ENCODE measurements at places on chromosomes 2 and 18.

DNA sequence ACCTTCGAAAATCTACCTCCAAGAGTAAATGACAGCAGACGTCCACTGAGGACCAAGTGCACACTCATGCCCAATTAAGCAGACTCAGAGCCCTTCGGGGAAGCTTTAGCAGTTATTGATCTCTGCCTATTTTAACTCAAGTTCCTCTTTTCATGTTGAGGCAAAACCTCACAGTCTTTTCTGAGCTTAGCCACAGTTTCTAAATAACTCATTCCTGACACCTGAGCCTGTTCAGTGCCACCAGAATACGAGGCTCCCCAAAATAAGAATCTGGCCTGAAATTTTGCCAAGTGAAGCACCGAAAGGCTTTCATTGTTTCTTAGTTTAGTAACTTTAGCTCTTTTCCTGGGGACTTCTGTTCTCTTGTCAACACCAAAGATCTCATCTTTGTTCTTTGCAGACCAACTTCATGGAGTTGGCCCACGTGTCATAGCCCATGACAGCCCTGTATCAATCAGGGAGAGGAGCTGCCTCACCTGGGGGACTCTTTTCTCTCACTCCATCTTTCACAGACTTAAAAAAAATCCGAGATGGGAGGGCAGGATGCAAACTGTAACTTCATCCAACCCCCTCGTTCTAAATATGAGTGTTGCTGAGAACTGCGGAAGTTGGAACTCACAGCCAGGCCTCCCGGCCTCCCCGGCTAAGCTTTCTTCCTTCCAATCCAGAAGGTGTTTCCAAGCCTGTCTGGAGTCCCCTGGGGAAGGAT, 22.2 kb downstream of the INPP5D start:
- no peak for DNase-seq

GRCh38 chr2:224838335-224838734, 122.2 kb upstream of the CCDC195 start:
- no peak for DNase-seq

- DNase-seq = no peak
Observed at GRCh38 chr2:232497348-232497747, 9.7 kb upstream of the ECEL1 start.

DNA sequence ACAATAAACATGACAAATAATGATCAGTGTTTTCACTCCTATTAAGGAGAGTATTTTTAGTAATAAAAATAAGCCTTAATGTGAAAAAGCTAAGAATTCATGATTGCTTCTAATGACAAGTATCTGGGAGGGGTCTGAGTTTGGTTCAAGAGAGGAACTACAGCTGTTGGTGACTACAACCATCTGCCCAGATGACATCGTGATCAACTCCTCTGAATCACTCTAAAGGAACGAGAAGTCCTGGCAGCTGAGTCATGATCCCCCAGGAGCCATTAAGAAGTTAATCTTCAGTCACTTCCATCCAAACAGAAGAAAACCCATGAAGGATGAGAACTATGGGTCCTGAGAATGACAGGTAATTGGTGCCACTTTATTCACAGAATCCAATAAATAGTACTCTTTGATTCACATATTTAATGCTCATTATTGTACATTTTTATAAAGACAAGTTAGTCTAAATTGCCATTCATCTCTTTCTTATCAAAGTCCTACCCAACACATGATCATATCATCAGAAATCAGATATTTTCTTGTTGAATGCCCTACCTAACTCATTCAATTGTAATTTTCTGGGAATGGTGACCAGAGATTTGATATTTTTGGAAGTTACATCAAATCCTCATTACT, 6.8 kb downstream of the TFPI start:
- DNase-seq = no peak

DNA sequence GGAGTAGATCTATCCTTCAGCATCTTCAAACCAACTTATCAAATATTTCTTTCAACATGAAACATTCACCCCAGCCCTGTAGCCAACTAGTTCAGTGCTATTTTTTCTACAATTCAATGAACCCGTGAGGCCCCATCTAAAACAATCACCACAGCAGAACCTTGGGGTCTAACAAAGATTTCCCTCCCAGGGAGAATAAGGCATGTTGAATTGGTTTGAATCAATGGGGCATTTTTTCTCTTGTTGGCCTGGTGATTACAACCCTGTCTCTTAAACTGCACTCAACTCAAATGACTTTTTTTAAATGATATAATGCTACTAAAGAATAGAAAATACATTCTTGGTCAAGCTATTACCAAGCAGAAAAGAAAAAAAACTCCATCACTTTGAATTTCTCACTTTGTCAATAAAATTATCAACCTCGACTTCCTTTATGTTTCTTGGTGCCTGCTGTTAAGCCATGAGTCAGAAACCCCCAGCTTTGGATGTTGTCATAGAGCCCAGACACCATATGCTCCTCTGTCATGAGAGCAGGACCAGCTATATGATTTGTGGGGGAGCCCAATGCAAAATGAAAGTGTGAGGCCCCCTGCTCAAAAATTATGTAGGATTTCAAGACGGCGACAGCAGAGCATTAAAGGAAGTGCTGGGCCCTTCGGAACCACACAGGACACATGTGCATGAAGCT, 282.4 kb downstream of the MEIS1 start:
- no peak for DNase-seq

DNA sequence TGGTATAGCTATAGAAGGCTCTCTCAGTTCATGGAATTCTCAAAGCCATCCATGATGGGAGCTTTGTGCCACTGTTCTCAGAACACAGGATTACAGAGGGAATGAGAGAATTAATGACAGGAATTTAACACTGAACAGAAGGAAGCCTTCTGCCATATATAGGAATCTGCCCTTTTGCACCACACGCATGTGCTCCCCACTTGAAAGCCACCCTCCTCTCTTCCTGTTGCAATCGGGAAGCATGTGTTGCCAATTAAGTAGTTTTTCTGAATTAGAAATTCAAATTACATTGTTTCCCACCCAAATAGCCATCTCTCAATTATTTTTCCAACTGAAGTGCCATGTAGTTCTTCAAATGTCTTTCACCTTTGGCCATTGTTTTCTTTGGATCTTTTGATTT, 71.3 kb downstream of the C1D start:
- DNase-seq = no peak

DNA sequence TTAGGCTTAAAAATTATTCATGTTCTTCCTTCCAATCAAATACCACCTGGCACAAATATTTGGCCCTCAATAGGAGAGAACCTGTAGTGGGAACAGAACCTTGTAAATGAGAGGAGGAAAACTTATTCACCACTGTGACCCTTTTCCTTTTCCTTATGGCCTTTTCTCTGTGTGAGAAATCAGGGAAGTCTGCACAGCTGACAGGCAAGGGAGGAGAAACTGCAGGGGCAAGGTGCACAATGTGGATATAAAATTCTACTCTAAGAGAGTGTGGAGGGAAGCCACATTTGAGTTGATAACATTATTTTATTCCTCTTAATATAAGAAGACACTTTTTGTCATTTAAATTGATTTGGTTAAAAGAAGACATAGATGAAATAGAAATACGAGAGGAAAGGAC, 1247.0 kb upstream of the CHAC2 start:
- no peak for DNase-seq

GRCh38 chr2:65096948-65097347, 33.0 kb downstream of the RAB1A start:
- DNase-seq = no peak

GRCh38 chr18:51857989-51858388, 482.0 kb upstream of the DCC start:
- no peak for DNase-seq

DNA sequence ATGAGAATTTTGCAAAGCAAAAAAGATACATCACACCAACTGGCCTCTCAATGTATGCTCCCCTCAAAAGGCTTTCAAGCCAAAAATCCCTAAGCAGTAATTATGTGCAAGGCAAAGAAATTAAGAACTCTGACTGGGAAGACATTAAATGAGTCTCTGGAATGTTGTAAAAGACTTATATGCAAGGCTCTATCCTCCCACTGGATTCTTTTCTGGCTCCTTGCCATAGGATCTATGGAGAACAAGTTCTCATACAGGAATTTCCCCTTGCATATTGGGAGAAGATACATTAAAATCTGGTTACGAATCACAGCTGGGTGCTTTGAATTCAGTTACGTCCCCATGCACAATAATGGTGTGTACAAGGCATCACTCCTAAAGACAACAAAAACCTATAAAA, 73.4 kb upstream of the ATL2 start:
- no peak for DNase-seq

- DNase-seq = no peak
Observed at GRCh38 chr2:171174075-171174474, 13.4 kb upstream of the TLK1 start.

GRCh38 chr2:121241466-121241865, 43.5 kb downstream of the TFCP2L1 start:
- no peak for DNase-seq

DNA sequence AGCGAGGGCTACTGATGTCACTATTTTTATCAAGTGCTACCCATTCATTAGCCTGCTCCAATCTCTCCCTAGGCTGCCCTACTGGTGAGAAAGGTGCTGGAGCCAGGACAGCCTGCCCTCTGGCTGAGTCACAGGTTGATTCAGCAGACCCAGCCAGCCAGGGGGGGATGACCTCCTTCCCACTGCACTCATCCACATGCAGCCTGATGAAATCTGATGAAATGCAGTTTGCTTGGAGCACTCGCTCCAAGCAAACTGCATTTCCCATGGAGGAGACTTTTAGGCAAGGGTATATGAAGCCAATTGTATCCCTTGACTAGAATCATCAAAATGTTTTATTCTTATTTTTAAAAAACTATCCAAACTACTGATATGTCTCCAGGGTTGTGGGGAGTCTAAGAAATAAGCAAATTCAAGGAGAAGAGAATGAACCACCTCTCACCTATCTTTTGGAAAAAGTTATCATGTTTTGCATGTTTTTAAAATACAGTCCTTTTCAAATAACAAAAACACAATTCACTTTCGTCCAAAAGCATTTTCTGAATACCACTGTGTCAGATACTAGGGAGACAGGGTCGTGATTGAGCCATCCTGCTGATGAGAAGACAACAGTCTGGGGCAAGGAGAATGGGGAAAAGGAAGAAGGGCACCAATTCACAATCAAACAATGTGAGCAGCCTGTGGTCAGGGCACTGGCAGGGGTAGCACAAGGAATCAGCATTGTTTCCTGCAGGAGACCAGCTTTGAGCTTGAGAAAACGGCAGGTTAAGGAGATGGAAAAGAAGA, 128.3 kb downstream of the AFF3 start:
- DNase-seq = no peak

GRCh38 chr2:61995065-61995464, 89.6 kb downstream of the COMMD1 start:
- no peak for DNase-seq

- DNase-seq = no peak
Observed at GRCh38 chr2:134386310-134386709, 132.4 kb downstream of the MGAT5 start.

GRCh38 chr2:67437114-67437513, 40.0 kb downstream of the ETAA1 start:
- no peak for DNase-seq

DNA sequence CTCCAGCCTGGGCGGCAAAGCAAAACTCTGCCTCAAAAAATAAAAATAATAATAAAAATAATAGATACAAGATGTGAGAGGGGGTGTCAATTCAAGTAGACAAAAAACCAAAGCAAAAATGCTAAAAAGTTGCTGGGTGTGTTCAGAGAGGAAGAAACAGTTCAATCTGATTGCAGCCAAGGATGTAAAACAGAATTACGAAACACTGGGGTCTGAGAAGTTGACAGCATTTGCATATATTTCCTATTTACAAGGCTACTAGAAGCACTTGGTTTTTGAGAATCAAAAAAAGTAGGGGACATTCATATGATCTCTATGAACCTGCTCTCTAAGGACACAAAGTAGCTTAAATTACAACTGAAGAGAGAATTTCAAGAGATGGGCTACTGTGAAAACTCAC, 7.6 kb downstream of the TRIP12 start:
- no peak for DNase-seq

GRCh38 chr2:15354596-15355366, 206.4 kb downstream of the NBAS start:
- no peak for DNase-seq

- DNase-seq = no peak
Observed at GRCh38 chr2:213187386-213187785, 36.0 kb upstream of the IKZF2 start.

DNA sequence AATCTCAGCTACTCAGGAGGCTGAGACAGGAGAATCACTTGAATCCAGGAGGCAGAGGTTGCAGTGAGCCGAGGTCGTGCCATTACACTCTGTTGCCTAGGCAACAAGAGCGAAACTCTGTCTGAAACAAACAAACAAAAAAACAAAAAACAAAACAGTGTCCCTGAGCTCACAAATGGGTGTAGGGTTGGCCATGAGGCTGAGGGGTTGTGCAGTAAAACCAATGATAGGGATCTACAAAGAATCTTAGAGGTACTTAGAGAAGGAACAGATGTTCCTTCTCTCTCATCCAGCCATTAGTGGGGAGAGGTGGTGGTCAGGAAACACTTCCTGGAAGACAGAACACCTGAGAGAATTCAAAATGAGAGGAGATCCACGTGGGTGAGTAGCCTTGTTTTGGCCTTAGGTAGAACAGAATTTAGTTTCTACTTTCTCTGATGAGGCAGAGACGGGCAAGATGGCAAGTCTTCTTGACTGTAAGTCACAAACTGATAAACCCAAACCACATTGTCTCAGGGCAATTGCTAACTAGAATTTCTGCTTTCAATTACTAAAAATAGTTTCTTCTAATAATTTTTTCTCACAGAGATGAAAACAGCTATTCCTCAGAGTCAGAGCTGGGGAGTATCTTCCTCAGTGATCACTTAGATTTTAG, 61.5 kb upstream of the PPM1B start:
- no peak for DNase-seq

- DNase-seq = no peak
Observed at GRCh38 chr2:202841090-202841867, 30.3 kb downstream of the ICA1L start.

GRCh38 chr2:83196225-83196624, 1262.9 kb downstream of the SUCLG1 start:
- no peak for DNase-seq

- DNase-seq = no peak
Observed at GRCh38 chr2:65498396-65498795, 66.0 kb upstream of the SPRED2 start.

GRCh38 chr18:27382567-27383216, 197.6 kb upstream of the CHST9 start:
- no peak for DNase-seq

DNA sequence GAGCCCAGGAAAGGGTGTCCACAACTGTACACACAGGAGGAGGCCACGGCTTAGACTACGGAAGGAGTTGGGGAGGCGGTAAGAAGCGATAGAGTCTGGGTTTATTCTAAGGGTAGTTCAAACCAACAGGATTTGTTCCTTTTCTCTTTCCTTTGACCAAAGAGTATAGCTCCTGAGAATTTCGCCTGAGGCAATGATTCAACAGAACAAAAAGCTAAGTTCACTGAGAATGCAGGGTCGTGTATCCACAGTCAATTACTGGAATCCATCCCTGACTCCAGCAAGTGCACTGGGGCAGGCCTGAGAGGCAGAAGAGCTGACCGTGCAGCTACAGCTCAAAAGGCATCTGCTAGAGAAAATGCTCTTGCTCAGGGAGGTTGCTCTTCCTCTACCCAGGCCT, 140.9 kb downstream of the TFCP2L1 start:
- no peak for DNase-seq

- no peak for DNase-seq
Observed at GRCh38 chr2:23823863-23824262, 103.1 kb downstream of the ATAD2B start.

GRCh38 chr18:46378864-46379207, 274.7 kb downstream of the HAUS1 start:
- DNase-seq = no peak

GRCh38 chr2:101549371-101549770, 74.5 kb upstream of the RFX8 start:
- DNase-seq = no peak

GRCh38 chr18:33946336-33946735, 278.4 kb downstream of the NOL4 start:
- no peak for DNase-seq
